Stimulated activated CD4-positive, alpha-beta T cell treated with anti-CD3 and anti-CD28 coated beads, Interleukin-2, amount 100 ng/mL, for 24 hours (primary cell): ENCODE measurements at places on chromosomes 11 and 22.

GRCh38 chr22:43917521-43917920, 6.1 kb upstream of the PNPLA3 start:
- no peak for DNase-seq

GRCh38 chr11:17506942-17507341, 30.3 kb upstream of the ABCC8 start:
- no peak for DNase-seq

DNA sequence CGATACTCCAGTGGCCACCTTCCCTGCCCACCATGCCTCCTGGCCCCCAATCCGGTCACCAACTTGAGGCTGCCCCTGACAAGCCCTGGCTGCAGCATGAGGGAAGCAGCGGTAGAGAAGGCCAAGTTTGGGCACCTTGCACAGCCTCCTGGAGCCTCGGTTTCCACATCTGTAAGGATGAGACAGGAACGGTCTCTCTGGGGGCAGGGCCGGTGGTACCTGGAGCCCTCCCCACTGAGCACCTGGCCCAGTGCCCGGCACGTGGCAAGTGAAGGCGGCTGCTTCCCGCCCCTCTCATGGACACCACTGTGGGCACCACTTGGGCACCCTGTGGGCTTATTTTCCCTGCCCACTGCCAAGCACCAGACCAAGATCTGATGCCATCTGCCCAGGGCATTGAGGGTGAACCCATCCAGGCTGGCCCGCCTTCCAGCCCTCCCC, 77.8 kb downstream of the CDKN1C start:
- DNase-seq = no peak

DNA sequence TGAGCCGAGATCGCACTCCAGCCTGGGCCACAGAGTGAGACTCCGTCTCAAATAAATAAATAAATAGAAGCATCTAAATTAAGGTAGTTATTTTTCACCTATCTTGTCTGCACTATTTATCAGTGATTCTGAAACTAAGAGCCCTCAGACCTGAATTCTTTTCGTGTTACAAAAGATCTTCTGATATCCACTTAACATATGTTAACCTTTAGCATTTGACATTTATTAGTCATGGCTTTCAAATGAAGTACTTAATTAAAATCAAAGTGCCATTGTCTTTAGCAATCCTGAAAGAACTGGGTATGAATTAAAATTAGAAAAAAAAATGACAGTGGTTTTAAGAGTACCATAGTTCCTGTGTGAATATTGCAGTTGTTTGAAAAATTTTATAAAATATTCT, 99.1 kb upstream of the TIMP3 start:
- DNase-seq = no peak

DNA sequence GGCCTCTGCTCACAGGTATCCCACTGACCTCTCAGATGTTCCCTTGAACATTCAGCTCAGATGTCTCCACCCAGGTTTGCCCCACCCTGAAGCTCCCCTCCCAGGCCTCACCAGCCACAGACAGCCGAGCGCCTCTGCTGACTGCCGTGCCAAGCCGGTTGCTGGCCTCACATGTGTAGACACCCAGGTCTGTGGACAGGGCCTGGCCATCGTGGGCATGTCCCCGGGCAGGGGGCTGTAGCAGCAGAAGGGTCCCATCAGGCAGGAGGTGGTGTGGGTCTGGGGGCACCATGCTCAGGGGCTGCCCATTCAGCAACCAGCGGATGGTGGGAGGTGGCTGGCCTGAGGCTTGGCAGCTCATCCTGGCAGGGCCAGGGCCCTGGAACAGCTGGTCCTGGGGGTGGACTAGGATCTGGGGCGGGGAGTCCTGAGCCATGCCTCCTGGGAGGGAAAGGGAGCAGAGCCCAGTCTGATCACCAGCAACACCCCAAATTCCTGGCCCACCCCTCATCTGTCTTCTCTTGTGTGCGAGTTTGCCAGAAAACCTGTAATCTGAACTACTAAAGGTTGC, 759 bp downstream of the ROBO4 start:
- peak; percentile 11 for DNase-seq

GRCh38 chr11:7020183-7020917, at the start of the genes NLRP14 and ZNF214:
Gene NLRP14 (plus strand): TSS chr11:7020479. CDS start chr11:7038587, 18,108 bp downstream.
Gene ZNF214 (minus strand): TSS chr11:7020346. CDS start chr11:7002835, 17,511 bp downstream.
- DNase-seq = peak; percentile 10

DNA sequence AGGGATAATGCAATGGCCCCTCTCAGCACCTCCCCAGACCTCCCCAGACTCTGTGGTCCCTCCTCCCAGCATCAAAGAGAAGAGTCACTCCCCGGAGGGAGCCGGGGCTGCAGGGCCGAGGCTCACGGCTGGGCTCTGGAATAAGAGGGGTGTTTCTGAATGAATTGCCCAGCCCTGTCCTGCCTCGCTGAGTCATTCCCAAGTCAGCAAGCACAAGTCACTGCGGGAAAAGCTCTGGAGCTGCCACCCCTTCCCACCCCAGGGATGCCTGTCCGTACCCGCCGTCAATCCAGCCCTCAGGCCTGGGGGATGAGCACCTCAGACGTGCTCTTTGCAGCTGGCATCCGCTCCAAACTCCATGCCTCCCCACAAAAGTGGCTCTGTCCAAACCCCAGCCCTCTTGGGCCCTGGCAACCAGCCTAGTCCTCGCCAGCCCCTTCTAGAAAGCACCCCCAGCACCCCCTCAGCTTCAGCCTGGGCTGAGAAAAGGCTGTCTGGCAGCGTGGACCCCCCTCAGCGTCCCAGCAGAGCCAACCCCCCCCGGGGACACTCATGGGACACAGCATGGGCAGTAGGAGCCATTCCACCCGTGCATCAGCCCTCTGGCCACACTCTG, 22.7 kb downstream of the CELSR1 start:
- no peak for DNase-seq

- DNase-seq = peak; percentile 93
Measured at GRCh38 chr11:128422576-128423370, 164.6 kb downstream of the ETS1 start.
